ENCODE measurements at places on chromosomes 2 and 18.

GRCh38 chr2:233638836-233639235 is 2.6 kb downstream of the UGT1A10 start:
- no peak for DNase-seq

DNA sequence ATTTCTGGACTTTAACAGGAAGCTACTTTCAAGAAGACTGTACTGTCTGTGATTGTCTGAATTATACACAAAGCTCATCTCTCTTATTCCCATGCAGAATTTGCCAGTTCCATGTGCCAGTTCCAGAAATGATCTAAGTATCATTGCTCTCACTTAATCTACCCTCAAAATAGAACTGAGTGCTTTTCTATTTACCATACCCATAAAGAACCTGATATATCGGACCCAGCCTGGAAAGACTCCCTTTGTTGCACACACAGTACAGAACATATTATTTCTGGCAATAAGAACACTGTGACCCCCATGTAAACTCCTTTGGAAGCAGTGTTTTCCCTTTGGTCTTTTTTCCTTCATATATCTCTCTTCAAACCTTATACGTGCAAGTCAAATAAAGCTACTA is 102.3 kb upstream of the TTN start:
- DNase-seq: no peak

DNA sequence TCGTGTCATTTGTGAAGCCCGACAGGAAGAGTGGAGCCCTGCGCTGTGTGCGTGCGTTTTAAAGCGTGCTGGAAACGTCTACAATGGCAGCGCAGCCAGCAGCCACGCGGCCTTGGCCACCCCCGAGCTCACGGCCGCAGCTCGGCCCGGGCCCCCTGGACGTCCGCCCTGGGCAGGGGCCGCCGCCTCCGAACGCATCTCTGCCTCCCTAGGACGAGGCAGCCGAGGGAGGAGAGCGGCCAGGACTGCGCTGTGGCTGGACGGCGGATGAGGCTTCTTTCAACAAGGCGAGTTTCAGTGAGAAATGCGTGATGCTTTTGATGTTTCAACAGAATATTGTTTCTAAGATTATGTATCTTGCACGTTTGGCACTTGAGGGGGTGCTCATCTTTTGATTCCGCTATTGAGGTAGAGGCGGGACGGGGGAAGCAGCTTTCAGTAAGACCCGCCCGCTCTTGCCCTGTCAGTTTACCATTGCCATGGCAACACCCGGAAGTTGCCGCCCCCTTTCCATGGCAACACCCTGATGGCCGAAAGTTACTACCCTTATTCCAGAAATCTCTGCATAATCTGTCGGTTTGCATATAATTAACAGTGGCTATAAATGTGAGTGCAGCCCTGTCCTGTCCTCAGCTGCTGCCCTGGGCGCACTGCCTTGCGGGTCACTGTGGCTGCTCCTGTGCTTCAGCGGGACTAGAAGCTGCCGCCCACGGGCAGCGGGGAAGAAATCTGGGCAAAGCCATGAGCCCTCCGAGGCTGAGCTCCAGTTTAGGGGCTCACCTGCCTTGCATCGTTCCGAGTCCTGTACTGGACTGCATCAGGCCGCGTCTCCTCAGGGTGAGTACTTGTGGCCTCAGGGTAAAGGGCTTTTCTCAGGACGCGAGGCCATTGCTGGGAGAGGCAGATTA is 38.6 kb downstream of the ADNP2 start:
- DNase-seq: peak; percentile 85

DNA sequence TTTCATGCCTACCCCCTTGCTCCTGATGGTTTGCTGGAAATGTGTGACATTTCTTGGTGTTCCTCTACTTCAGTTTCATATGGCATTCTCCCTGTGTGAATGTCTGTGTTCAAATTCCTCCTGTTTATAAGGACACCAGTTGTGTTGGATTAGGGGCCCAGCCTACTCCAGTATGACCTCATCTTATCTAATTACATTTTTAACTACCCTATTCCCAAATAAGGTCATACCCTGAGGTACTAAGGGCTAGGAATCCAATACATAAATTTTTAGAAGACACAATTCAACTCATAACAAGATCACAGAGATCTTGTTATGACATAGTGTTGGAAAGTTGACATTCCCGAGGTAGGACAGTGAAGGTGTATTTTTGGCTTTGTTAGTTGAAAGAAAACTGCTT is 5.5 kb downstream of the FAM210A start:
- DNase-seq: no peak

- DNase-seq: no peak
Observed at GRCh38 chr2:239552213-239552926, 151.6 kb upstream of the HDAC4 start.

DNA sequence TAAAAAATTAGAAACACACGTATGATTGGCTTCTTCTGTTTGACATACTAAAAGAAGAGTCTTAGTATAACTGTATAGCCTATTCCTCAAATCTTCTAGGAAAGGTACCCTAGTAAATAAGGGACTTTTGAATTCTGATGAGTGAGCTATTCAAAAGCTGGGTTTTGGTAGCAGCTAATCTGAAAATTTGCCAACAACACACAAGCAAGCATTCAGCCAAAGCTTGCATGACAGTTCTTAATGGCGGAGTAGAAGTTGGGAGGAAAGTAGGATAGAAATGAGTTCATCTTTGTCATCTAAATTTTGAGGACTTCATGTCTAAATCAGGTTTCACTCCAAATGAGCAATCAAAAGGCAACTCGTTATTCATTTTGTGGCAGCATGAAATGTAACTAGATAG is 813.0 kb downstream of the MBD2 start:
- no peak for DNase-seq

DNA sequence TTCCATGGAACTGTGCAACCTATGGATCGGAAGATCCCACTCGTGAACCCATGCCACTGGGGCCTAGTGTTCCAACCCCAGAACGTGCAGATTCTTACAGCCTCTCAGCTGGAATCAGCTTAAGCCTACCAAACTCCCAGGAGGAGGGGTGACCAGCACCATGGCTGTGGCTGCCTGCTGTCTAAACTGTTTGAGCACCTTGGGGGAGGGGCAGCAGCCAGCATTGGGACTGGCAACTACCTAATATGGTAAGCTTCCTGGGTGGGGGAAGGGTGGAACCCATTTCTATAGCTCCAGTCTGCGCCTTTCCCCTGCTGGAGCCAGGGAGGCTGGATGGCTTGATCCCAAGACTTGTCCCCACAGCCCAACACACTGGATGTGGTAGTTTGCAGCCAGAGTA is 10.7 kb upstream of the POLE4 start:
- DNase-seq: no peak

- peak; percentile 6 for DNase-seq
Observed at GRCh38 chr2:236915726-236916125, 170.0 kb upstream of the COPS8 start.

GRCh38 chr2:227864161-227864756 is 7.2 kb upstream of the DAW1 start:
- peak; percentile 92 for DNase-seq

DNA sequence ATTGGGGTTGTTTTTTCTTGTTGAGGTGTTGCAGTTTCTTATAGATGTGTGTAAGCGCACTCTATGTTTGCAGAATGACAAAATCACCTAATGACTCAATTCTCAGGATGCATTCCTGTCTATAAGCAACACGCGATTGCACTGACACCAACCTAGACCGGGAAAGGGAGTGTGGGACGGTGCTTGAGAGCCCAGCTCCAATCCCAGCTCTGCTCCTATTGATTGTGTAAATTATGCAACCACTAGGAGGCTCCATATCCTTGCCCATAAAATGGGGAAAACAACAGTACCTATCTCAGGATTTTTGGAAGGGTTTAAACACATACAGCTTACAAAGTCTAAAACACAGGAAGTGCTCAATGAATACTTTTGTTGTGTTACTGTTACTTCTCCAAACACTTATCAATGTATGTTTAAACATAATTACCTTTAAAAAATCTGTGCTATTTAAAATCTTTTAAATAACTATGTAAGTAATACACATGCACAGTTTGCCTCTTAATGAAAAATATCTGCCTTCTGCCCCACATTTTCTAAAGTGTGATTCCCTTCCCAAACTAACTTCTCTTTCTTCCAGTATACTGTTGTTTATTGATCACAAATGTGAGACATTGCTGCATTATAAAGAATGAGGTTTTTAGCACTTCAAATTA is 132.5 kb downstream of the SPHKAP start:
- DNase-seq: peak; percentile 69

DNA sequence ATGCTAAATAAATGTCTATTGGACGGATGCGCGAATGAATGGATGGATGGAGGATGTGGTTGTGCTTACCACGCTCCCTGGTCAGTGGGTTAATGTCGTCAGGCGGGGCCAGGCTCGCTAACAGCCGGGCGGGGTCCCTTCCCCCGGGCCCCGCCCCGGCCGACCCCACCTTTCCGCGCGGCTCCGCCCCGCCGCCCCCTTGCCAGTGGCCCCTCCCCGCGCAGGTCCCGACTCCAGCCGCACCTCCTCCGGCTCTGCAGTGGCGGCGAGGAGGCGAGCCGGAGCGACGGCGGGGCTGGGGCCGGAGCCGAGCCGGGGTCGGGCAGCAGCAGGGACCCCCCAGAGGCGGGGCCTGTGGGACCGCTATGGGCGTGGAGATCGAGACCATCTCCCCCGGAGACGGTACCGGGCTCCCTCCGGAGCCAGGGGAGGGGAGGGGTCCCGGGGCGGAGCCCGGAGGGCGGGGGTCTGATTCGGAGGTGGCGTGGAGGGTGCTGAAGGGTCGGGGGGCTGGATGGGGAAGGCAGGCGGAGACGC is at the start of gene FKBP1B:
TSS of gene FKBP1B (plus strand) at position 257 of the 537 bp plus-strand sequence. CDS start at position 366, 109 bp downstream.
- peak; percentile 47 for DNase-seq

GRCh38 chr2:100320547-100321178 is 1.6 kb downstream of the LONRF2 start:
- DNase-seq: peak; percentile 6

GRCh38 chr18:3262234-3263131 is 550 bp downstream of the MYL12B start:
- peak; percentile 49 for DNase-seq

GRCh38 chr2:141348481-141348880 is 782.3 kb downstream of the LRP1B start:
- no peak for DNase-seq

DNA sequence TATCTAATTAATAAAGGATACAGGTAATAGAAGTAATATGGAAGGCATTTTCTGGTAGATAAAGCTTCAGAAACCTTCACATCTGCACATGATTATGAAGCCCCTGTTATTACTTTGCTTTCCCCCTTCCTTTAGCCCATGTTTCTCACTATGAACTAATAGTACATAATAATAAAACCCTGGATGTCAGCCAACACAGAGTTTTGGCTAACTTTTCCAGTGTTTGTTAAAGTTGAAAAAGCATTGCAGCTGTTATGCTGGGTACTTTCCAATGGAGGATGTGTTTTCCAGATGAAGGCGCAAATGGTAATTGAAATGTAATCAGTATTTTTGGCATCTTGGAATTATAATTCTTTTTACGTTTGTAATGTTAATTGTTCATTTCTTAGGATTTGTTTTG is 43.5 kb downstream of the SPTBN1 start:
- peak; percentile 73 for DNase-seq

GRCh38 chr2:54459037-54459441 is 2.9 kb downstream of the SPTBN1 start:
- DNase-seq: peak; percentile 73

DNA sequence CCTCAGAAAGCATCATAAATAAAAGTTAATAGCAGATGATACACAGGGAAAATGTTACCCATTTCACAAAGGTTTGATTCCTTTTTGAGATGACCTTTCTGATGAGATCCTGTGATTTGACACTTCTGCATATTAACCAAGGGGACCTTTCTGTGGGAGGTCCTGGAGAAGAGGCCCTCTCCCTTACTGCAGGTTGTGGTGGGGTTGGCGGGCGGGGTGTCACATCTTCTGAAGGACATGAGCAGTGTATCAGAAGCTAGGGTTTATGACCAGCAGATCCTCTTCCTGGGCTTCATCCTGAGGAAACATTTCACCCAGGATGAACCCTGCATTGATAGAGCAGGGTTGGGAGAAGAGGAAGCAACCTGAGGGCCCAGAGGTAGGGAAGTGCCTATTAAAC is 37.2 kb upstream of the SCLY start:
- no peak for DNase-seq

- no peak for DNase-seq
Observed at GRCh38 chr2:200199576-200200263, 106.8 kb upstream of the SPATS2L start.

DNA sequence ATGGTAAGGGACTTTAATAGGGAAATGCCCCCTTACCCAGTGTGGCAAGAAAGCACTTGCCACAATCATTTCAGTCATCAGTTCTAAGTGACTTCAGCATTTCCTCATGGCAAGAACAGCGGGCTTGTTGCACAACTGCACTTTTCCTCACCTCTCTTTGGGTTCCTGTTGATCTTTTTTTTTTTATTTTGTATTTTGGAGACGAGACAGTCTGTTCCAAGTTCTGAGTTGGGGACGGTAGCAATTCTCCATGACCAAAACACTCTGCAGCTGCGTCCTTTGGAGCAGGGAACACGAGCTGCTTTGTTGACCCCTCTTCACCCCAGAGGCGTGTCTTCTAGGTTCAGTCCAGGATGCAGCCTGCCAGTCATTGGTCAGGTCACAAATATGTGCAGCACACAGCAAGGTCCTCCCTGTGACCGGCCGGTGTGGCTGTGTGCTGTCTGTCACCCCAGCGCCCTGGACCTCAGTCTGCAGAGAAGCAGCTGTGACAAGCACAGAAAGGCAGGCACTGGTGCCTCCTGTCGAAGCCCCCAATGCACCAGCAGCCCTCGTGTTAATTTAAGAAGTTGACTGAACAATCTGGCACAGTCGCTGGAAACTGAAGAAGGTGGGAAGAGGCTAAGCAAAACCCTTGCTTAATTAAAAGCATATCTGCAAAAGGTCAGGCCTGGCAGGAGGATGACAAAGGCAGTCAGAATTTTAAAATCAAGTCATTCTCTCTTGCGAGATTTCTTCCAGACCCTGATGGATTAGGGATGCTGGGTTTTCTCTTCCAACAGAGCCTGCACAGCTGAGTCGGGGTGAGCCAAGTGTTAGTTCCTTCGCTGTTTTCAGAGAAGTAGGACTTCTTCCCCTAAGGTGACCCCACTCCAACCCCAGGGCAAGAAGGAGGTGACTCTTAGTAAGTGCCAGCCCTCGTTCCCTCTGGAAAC is 96.7 kb upstream of the COPS8 start:
- peak; percentile 16 for DNase-seq

DNA sequence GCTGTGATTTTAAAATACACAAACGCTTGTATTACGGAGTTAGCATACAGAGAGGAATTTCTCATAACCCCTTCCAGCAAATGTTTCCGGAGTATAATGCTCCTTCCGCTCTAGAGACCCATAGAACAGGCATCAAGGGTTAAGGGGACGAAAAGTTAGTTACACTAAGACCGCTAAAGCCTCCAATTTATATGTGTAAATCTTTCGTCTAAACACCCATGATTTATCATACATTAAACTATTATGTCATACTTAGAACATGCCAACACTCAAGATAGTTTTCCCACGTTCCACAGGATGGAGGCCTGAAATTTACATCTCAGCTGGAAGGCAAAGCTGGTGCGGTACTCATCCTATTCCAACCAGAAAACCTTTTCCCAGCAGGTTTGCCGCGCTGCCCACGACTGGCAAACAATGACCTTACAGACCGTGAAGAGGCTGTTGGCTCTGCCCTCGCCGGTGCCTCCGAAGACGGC is 650 bp downstream of the ORMDL1 start:
- peak; percentile 50 for DNase-seq

- DNase-seq: no peak
Observed at GRCh38 chr2:119377993-119378345, 11.2 kb downstream of the DBI start.
